ENCODE measurements at places on chromosomes 2 and 18.

GRCh38 chr2:136384531-136385303 is 266.8 kb upstream of the CXCR4 start:
- no peak for DNase-seq

DNA sequence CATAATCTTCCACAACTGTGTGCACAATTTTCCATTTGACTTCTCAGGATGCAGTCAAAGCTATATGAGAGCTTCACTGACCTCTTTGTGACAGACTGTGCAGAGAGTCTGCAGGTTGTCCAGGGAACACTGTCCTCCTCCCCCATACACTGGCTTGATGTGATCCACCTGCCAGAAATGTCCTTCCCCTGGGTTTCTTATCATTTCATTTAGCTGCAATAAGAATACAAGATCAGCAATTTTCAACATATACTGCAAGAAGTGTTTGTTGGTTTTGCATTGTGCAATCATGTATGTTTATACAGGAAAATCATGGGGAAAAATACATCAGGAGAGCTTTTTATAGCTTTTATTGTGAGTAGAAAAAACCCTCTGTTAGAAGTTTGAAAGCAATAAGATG is 150.7 kb downstream of the RAB3GAP1 start:
- no peak for DNase-seq

- peak; percentile 83 for DNase-seq
Measured at GRCh38 chr18:11688972-11689668, at the start of gene GNAL. TSS of gene GNAL (plus strand) at chr18:11689264. CDS start at chr18:11689564, 300 bp downstream.

GRCh38 chr2:121944072-121944831 is 188.8 kb downstream of the TSN start:
- no peak for DNase-seq

DNA sequence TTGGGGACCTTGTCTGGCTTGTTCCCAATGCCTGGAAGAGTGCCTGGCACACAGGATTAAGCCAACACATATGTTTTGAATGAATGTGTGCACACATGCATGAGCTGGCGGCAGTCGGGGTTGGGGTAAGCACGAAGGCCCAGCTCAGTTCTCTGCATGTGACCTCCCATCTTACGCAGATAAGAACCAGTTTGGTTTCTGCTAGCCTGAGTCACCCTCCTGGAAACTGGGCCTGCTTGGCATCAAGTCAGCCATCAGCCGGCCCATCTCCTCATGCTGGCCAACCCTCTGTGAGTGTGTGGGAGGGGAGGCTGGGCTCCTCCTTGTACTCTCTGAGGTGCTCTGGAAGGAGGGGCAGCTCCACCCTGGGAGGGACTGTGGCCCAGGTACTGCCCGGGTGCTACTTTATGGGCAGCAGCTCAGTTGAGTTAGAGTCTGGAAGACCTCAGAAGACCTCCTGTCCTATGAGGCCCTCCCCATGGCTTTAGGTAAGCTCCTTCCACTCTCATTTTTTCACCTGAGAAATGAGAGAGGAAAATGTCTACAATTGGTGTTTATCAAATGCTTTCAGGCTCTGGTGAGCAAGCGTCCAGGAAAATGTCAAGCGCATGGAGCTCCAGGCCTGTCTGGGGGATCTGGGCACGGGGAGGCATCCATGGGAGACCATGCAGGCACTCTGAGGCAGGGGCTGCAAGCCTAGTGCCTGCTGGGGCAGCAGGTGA is 9.7 kb upstream of the IL1RN start:
- DNase-seq = peak; percentile 83

GRCh38 chr2:106996171-106996769 is 110.3 kb upstream of the ST6GAL2 start:
- no peak for DNase-seq

DNA sequence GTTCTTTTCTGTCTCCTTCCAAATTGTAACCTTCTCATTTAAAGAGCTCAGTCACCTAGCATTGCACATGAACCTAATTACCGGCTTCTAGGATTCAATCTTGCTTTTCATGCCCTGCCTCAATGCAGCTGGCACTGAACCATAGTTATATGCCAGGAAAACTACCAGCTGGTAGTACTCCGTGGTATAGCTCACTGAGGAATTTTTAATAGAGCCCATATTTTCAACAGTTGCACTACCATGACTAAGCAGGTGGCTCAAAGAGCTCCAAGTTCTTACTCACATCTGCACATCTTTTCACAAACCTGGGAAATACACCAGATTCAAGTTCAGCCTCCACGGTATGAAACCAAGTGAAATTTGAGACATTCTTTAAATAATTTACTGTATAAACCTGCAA is 363.5 kb downstream of the GRB14 start:
- no peak for DNase-seq

DNA sequence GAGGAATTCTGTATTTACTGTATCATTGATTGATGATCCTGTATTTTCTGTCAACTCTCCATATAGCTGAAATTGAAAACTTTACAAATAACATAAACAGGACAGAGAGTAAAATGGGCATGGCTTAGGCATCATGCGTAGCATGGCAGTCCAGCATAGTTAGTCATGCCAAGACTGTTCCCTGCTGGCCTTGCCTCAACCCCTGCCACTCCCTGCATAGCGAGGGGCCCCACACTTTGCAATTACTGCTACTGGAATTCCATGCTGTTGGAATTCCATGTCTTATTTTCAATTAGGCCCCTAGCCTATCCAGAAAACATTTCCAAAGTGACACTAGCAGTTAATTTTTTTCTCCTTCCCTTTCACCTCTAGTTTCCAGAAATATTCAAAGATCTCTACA is 15.1 kb upstream of the SOX11 start:
- no peak for DNase-seq

DNA sequence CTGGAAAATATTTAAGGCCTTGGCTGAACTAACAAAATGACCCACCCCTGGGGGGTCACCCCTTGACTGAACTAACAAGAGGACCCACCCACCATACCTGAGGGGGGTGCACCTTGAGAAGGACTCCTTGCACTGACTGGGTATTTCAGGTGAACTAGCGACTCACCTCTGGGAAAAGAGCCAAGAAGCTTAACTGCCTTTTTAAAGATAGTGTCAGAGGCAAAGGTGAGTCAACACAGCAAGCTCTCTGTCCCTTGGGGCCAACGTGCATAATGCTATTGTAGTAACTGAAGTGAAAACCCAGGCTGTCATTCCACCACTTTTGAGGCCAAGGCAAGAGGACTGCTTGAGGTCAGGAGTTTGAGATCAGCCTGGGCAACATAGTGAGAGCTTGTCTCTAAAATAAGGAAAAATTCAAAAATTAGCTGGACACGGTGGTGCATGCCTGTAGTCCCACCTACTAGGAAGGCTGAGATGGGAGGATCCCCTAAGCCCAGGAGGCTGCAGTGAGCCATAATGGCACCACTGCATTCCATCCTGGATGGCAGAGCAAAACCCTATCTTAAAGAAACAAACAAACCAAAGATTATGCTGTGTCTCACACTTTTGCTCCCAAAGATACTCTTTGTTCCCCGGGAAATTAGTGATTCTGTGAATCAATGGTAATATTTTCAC is 36.4 kb upstream of the ZCCHC2 start:
- no peak for DNase-seq

GRCh38 chr2:64631771-64632170 is 21.9 kb downstream of the SERTAD2 start:
- no peak for DNase-seq

DNA sequence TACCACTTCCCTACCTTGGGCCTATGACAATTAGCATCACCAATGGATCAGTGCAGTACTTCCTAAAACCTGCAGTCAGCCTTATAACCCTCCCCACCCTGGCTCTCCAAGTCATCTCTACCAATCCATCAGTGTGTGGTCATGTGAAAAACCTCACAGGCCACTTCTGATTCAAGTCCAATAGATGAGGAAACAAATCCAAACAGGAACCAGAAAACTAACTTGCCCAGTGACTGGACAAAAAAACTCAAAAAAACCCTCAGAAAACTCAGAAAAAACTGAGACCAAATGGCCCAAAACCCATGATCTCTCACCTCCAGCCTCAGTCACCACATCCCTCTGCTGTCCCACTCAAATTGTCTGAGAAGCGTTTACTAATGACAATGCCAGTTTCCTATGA is 43.3 kb downstream of the TGFA start:
- no peak for DNase-seq

- no peak for DNase-seq
Measured at GRCh38 chr2:30781961-30782533, 25.2 kb downstream of the CAPN13 start.

- no peak for DNase-seq
Measured at GRCh38 chr18:5510135-5510846, 33.5 kb downstream of the EPB41L3 start.

DNA sequence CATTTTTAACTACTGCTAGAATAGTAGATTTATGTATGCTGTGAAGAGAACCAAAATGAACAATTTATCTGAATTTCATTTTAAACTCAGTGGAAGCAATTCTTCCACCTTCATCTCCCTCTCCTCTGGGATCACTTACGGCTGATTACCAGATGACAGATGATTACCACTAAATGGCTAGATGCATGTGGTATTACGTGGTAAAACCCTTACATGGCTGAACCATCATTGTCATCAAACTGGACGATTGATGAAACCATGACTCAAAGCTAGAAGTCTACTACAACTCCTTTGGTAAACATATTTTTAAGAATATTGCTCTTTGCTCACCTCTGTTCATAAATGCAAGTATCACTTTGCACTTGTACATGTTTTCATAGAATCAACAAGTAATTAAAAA is 48.5 kb upstream of the DOCK10 start:
- DNase-seq = no peak

DNA sequence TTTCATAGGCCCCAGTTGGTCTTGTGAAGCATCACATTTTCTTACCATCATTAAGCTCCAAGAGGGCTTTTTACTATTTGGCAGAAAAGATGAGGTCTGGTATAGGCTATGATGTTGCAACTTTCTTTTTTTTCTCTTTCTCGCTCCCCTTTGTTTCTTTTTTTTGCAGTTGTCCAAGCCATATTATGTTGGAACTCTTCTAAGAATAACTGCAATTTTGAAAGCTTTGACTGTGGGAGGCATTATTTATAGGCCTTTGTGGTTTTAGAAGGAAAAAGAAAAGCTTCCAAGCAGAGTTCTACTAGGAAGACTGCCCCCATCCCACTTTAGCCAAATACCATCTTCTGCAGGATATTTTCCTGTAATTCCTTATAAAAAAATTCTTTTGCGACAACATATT is 571.6 kb downstream of the ARHGAP15 start:
- DNase-seq = no peak

DNA sequence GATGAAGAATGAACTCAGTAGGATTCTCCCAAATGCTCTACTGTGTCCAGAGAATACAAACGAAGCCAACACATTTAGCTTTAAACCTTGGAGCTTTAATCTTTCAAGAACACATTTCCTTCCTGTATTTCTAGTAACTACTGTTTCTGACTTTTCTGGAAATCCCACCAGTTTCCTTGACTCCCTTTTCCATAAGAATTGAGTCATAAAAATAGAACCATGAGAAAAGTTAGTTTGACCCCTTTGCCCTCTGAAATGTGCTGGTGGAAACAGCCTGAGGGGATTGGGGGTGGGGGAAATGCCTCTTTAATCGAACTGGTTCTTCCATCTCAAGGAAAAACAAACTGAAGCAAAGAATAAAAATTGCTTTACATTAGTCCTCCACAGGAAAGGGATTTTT is 123.9 kb downstream of the TMEM17 start:
- DNase-seq = no peak

DNA sequence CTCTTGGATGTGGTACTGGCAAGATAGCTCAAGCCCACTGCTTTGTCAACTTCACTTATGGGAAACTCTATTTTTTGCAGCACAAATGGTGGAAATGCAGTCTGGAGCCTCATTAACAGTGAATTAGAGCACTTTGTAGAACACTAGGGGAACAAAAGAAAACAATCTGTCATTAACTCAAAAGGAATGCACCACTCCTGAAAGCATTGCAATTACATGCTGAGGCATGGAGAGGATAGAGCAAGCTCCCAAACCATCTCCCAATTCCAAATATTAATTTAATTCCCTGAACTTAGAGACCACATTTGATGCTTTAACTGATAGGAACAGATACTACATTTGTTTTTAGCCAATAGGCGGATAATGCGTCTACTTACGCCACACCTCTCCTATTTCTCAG is 32.8 kb upstream of the TANC1 start:
- DNase-seq = no peak

DNA sequence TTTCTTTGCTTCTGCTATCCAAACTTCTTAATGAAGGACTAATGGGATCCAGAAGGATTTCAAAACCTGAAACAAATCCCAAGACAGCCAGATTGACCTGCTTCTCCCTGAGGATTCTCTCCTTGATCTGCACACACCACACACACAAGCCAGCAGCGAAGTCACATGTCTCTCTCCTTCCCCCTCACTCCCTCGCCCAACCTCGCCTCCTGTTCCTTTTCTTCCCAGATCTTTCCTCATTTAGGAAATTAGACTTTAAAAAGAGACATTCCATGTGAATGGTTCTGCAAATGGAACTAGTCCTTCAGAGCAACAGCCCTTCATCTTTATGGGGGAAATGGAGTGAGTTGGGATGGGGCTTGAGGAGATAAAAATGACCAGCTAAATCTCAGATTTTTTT is 639.1 kb upstream of the SETBP1 start:
- no peak for DNase-seq
